ENCODE measurements at places on chromosomes 12 and 14.

- no peak for DNase-seq
Measured at GRCh38 chr12:122297494-122297893, 31.2 kb upstream of the VPS33A start.

- DNase-seq, result peak; percentile 51
Measured at GRCh38 chr14:99996951-99997571, 68.2 kb upstream of the EVL start.

GRCh38 chr14:46691819-46692218 is 40.2 kb upstream of the RPL10L start:
- no peak for DNase-seq

- peak; percentile 61 for DNase-seq
Measured at GRCh38 chr14:77044783-77045237, 16.3 kb upstream of the IRF2BPL start.

- DNase-seq, result no peak
Measured at GRCh38 chr14:71166180-71166837, 259.1 kb downstream of the PCNX1 start.

DNA sequence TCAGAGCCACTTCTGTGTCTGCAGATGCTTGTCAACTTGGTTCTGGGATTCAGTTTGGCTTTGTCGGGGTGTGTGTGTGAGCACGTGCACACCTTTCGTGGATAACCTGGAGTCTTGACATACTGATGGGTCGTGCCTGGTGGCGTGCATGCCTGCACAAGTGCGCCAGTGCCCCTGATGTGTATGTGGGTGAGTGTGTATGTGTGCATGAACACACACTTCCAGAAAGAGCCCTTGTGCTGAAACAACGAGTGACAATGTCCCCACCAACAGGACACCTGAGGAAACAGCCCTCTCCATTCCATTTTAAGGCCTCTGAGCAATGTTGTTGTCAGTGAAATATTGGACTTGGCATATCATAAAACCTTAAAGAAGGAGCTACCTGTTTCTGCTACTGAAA is 53.9 kb downstream of the SMUG1 start:
- DNase-seq, result no peak

GRCh38 chr12:97047361-97047760 is 140.3 kb downstream of the NEDD1 start:
- DNase-seq, result no peak

- no peak for DNase-seq
Measured at GRCh38 chr12:119556854-119557253, 36.7 kb upstream of the TMEM233 start.

- DNase-seq, result no peak
Measured at GRCh38 chr12:117279606-117280005, 81.8 kb downstream of the NOS1 start.

DNA sequence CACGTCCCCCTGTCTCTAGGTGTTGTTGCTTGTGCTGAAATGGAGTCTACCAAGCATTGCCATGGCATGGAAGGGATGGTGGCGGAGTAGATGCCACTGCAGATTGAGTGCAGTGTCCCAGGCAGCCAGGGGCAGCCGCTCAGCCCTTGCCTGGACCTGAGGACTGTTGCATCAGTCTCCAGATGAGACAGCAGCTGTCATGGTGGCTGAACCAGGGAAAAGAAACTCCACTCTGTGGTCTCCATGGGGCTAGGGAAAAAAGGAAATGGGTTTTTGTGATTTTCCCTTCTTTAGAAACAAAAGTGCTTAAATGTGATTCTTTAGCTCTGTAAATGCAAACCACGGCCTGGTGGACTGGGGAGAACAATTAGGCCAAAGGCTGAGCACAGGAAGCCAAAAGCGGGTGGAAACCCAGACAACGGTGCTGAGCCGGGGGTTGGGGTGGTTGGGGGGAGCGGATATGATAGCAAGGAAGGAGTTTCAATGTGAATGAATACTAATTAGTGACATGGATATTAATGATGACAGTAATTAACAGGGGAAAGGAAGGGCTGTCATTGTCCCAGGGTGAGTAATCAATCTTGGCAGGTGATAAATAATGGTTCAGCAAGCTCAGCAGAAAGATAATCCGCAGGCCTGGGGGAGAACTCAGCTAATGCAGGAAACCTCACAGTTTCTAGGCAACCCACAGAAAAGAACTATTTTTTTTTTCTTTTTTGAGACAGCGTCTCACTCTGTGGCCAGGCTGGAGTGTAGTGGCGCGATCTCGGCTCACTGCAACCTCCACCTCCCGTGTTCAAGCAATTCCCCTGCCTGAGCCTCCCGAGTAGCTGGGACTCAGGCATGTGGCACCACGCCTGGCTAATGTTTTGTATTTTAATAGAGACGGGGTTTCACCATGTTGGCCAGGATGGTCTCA is 442.6 kb downstream of the DPF3 start:
- no peak for DNase-seq

DNA sequence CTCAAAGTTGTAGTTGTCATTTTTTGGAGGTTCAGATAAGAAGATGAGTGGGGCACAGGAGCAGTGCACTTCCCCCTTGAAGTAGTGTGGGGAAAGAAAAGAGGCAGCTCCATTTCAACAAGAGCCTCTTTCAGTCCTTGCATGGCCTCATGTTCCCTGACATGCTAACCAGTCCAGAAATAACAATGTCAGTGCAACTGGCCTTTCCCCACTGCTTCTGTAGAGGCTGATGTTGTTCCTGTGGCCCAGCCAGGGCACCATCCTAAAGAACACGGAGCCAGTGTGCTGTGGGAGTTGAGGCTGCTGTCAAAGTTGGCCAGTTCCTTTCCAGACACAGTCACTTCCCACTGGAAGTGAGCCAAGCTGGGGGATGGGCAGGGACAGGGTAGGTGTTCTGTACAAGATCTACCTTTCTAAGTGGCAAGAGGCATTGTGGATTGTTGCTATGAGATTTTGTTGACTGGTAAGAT is 77.7 kb upstream of the SLC38A2 start:
- DNase-seq, result no peak

- DNase-seq, result peak; percentile 87
Measured at GRCh38 chr14:23062002-23062401, 4.7 kb upstream of the CDH24 start.

DNA sequence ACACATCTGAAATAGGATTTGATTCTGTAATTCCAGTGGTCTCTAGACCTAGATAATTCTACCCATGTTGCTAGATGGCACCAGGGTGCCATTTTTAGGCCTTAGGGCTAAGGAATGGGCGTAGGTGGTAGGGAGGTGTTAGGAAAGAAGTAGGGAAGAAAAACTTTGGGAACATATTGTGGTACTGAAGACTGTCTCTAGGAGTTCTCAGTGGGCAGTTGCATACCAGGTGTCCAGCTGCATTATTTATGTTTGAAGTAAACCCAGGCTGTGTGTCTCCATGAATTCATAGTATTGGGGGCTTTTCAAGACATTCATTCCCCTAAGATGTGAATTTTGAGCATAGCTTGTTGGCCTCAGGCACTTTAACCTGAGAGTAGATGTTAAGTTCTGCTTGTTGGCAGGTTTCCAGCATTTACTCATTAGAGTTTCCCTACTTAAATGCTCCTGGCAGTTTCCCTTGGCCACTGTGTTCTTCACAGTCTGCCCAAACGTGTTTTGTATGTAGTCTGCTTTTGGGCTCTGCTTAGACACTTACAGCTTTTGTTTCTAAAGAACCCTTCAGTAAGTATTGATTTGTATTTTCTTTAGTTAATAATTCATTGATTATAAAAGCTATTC is 31.5 kb upstream of the CCT2 start:
- peak; percentile 58 for DNase-seq

GRCh38 chr12:65741656-65742017 is 82.6 kb upstream of the HMGA2 start:
- DNase-seq, result no peak

DNA sequence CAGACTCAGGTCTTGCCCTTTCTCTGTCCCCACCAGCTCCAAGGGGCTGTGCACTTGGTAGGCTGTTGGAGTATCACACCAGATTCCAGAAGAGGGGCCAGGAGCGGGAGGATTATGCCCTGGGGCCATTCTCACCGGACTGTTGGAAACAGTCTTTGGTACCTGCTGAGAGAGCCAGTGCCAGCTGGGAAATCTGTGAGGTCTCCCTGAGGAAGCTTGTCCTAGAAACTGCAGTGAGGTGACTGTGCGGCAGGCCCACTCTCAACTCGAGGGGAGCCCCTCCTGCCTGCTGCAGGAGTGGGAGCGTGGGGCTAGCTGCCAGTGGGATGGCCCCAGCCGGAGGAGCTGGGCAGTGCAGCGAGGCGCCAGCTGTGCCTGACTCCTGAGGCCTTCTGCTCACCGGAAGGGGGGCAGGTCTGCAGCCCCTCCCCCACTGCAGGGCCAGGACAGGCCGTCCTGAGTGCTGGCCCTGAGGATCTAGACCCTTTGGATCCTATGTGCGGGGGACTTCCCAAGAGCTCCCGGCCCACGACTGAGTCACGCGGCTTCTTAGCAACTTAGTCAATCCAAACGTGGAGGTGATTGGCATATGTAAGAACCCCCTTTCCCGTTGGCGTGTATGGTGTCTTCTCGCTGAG is 295.2 kb downstream of the CACNA1C start:
- DNase-seq, result no peak

- DNase-seq, result no peak
Measured at GRCh38 chr14:20610002-20610765, 19.0 kb upstream of the RNASE12 start.

DNA sequence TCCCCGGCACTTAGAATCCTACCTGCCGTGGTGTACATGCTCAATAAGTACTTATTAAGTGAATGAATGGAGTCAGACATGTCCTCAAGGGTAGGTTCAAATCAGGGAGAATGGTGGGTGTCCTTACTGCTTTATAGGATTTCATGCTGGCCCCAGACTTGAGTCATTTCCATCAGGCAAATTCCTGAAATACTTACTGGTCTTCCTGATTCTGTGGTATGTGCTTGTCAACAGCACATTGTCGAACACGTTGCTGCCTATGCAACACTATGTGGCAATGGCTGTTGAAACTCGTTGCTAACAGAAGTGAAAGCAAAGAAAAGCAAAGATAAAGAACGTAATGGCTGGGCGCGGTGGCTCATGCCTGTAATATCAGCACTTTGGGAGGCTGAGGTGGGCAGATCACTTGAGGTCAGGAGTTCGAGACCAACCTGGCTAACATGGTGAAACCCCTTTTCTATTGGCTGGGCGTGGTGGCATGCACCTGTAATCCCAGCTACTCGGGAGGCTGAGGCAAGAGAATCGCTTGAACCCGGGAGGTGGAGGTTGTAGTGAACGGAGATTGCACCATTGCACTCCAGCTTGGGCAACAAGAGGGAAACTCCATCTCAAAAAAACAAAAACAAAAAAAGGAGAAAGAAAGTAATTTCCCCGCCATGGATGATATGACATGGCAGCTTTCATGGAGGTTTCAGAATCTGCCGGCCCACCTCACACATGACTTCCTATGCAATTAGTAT is 214.9 kb downstream of the ZFP36L1 start:
- DNase-seq, result peak; percentile 94

- DNase-seq, result no peak
Measured at GRCh38 chr12:78037707-78038106, 207.0 kb downstream of the NAV3 start.

DNA sequence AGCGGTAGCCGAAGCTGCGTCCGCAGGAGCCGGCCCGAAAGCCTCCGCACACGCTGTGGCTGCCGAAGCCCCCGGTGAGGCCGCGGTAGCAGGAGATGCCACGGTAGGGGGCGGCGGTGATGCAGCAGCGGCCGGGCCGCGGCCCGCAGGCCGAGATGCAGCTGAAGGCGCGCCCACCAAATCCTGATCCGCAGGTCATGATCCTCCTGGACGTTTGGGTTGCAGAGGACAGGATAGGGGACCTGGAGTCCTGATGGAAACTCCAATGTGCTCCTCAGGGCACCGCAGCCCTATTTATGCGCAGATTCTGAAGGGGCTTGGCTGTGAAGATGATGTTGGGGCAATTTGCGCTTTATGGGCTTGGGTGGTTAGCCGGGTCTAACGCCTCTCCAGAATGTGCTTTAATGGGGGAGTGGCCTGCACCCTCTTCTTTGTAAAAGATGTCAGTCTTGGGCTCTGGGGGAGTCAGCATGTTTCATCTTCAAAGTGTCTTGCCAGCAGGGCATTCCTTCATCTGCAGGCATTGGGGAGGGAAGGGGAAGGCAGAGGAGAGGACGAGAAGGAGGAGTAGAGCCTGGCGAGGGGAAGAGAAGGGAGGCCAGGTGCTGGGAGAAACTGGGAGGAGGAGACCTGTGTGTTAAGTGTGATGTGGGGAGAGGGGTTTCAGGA is at the start of gene KRT81:
KRT81 (minus strand) TSS at position 268 of the 669 bp plus-strand sequence; CDS start at position 199, 69 bp downstream.
- DNase-seq, result no peak

GRCh38 chr12:57629897-57630471 is 3.0 kb downstream of the B4GALNT1 start:
- DNase-seq, result no peak

DNA sequence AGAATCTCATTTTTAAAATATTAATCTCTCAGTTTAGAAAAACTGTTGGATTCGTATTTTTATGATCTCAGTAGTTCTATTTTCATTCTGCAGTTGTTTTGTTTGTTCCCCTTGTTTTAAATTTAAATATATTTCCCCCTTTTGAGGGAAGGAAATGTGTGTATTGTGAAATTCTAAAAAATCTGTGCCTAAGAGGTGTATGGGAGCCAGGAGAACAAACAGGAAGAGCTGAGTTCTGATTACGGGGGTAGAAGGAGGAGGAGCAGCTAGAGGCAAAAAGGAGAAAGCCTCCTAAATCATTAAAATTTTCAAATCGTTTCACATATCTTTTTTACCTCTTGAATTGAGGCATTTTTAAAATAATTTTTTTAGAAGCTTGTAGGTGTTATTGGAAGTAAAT is 2.3 kb downstream of the RDH12 start:
- DNase-seq, result no peak

- DNase-seq, result peak; percentile 36
Measured at GRCh38 chr14:68210729-68211299, 391.2 kb downstream of the RAD51B start.

- no peak for DNase-seq
Measured at GRCh38 chr14:64244279-64244678, 49.9 kb downstream of the ESR2 start.

DNA sequence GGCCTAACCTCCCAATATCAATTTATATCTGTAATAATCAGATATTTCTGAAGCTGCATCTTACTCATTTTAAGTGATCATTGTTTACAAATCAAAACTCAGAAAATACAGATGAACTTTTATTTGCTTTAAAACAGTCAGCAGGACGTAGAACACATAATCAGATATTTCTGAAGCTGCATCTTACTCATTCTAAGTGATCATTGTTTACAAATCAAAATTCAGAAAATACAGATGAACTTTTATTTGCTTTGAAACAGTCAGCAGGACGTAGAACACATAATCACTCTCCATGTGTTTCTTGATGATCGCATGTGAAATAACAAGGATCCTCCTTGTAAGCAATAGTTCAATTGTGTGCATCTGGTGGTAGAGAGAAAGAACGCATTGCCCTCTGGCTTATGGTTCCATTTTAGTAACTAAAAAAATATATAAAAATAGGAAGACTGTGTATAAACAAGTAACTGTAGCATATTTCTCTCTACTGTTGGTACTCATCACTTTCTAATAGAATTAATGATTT is 15.0 kb upstream of the TMTC2 start:
- no peak for DNase-seq

DNA sequence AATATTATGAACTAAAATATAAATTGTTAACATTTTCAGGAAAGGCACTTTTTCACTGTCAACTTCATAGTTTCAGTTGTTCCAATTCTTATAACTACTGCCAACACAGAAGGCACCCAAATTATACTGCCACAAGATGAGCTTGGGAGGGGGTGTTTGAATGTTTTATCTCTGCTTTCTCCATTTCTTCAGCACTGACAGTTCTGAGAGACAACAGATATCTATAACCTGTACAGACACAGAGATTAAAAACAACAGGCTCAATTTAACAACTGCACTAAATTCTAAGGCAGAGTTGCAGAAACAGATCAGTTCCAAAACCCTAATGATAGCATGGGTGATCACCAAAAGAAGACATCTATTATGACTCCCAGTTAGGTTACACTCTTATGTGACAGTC is 12.8 kb downstream of the SCAF11 start:
- no peak for DNase-seq

- no peak for DNase-seq
Measured at GRCh38 chr12:122738571-122738970, 7.9 kb upstream of the HCAR1 start.
